ENCODE measurements at places on chromosomes 1 and 21.

GRCh38 chr21:42089093-42089631 is 18.0 kb downstream of the UMODL1 start:
- DNase-seq: no peak

DNA sequence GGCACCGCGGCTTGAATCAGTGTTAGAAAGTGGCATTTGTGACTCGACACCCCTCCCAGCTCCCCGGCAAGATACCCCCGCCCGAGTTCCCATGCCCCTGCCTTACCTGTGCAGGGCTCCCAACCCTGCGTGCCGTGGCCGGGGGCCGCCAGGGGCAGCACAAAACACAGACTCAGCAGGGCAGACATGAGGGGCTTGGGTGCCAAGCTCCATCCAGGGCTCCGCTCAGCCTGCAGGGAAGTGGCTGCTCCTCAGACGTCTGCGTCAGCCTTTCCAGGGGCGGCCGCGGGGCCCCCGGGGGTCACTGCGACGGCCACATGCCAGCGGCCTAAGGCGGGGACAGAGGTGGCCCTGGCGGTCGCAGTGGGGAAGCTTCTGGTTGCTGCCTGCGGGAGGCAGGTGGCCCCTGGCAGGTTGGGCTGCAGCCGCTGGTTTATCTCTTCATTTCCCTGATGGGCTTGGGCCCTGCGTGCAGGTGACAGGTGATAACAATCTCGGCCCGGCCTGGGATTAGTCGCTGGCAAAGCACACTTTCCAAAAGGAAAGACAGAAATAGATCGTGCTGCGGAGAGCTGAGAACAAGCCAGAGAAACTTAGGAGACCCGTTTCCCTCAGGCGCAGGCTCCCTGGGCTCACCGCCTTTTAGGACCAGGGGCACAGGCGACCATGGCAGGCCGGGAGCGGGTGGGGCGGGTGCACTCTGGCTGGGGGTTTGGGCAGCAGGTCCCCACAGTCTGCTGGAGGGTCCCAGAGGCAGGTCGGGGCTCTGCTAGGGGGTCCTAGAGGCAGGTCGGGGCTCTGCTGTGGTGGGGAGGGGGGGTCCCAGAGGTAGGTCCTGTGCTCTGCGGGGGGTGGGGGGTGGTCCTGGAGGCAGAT is at the start of gene TSPEAR:
Gene TSPEAR (minus strand): TSS at position 246 of the 876 bp plus-strand sequence. CDS start 58 bp downstream, at position 188.
- no peak for DNase-seq

GRCh38 chr1:114803001-114803400 is 22.5 kb upstream of the SIKE1 start:
- DNase-seq: no peak

- DNase-seq: no peak
Measured at GRCh38 chr21:17602874-17603273, 9.8 kb downstream of the BTG3 start.

DNA sequence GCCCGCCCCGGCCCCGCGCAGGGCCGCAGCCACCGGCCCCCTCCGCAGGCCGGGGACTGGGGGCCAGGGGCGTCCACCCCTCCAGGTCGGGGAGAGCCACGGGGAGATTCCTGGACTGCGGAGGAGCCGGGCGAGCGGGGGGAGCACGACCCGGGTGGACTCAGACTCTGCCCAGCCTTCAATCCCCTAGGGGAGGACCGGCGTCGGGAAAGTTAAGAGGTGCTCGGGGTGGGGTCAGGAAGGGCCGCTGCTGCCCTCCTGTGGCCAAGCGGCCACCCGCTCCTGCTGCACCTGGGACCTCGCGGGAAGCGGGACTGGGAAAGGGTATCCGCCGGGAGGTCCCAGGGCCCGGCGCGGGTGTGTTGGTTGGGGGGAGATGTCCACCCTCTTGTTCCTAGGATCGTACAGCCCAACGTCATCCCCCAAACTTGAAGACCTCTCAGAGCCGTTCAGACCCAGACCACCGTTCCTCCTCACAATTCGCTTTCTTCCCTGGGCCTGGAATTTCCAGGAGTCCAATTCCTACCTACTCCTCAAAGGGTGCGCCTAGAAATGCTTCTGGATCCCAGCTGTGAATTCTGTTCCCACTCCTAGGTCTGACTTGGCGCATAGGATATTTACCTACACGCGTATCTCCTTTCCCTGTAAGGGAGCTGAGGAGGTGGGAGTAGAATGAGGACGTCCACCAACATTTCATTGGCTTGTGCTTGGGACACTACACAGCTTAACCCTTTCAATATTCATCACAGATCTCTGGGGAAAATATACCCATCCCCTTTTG is 484 bp upstream of the RHOC start:
- peak; percentile 24 for DNase-seq

GRCh38 chr1:153493343-153493960 is 33.0 kb upstream of the S100A7 start:
- no peak for DNase-seq

DNA sequence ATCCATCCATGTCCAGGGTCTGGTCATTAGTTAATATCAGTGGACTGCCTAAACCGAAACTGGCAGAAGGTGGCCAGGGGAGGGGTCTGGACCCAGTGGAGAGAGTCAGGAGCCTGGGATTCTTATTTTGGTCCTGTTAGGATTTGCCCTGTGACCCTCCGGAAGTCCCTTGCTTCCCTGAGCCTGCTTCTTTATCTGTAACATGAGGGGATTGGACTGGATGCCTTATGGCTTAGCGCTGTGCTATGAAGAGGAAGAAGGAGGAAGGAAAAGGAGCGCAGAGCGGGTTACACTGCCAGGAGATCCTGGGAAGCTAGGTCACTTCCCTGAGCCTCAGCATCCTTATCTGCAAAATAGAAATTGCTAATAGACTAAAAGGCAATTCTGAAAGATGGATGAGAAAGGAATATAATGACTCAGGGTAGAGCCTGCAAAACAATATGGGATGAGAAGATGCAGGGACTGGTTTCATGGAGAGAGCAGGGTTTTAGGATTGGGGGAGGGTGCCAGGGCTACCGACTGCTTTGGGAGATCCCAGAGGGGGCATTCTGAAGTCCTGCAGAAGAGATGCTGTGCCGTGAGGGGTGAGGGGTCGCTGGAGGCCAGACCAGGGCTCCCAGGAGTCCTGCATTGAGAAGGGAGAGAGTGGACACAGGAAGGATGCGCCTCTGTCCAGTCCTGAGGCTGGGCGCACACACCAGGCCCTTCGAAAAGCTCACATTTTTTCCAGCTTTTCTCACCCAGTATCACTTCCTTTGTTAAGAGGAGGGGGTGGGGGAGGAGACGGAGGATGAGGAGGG is 460 bp upstream of the ADORA1 start:
- peak; percentile 36 for DNase-seq

- no peak for DNase-seq
Measured at GRCh38 chr1:117010310-117010969, 8.9 kb downstream of the CD101 start.

DNA sequence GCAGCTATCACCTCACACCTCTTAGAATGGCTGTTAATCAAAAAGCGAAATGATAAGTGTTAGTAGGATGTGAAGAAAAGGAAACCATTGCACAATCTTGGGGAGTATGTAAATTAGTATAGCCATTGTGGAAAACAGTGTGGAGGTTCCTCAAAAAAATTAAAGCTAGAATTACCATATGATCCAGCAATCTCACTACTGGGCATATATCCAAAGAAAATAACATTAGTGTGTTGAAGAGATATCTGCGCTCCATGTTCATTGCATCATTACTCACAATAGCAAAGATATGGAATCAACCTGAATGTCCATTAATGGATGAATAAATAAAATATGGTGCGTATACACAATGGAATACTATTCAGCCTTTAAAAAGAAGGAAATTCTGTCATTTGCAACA is 68.9 kb downstream of the SNRPE start:
- no peak for DNase-seq

DNA sequence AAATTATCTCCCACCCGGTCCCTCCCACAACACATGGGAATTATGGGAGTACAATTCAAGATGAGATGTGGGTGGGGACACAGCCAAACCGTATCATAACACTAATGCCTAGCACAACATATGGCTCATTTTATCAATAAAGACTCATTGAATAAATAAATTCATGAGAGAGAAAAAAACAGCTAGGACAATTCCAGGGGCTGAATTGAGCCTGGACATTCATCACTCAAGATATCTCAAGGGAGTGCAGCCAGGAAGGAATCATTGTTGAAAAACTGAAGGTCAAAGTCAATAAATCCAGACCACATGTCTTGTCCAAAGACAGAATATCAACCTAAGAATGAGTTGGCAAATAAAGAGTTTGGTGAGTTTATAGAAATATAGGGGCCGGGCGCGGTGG is 644.1 kb downstream of the PLPP3 start:
- no peak for DNase-seq

- no peak for DNase-seq
Measured at GRCh38 chr1:170369417-170369816, 162.5 kb upstream of the GORAB start.

GRCh38 chr1:55916481-55916880 is 662.9 kb downstream of the PLPP3 start:
- DNase-seq: no peak

DNA sequence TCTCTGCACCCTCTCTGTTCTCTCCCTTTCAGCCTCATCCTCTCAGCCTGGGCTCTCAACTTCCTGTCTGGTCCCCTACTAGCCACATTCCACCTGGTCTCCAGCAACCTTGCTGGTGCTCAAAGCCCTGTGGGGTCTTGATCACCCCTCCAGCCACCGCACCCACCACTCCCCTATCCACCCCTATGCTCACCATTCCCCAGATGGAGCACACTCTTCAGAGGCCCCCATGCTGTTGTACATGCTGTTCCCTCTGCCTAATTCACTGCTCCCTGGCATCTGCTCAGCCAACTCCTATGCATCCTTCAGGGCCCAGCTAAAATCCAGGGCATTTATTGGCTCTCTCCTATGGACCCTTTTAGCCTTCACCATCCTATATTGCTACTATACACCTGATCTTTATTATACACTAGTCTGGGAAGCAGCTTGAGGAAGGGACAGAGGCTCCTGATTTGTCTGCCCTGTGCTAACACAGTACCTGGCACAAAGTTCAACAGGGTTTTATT is 81.0 kb downstream of the GLIS1 start:
- no peak for DNase-seq

- DNase-seq: no peak
Measured at GRCh38 chr1:180785291-180785690, 127.4 kb upstream of the KIAA1614 start.

DNA sequence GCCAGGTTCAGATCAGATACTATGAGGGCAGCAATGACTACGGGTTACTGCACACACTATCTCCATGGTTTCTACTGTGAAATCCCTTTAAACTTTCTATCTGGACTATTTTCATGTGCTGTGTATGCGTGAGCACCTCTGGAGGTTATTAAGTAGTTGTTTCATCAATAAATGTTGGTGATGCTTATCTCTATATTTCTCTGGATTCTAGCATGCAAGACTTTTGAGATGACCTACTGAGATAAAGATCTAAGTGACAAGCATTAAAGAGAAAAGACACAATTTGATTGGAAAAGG is 194.0 kb downstream of the NRIP1 start:
- DNase-seq: no peak

- DNase-seq: no peak
Measured at GRCh38 chr21:16108561-16109075, 378.8 kb downstream of the USP25 start.

DNA sequence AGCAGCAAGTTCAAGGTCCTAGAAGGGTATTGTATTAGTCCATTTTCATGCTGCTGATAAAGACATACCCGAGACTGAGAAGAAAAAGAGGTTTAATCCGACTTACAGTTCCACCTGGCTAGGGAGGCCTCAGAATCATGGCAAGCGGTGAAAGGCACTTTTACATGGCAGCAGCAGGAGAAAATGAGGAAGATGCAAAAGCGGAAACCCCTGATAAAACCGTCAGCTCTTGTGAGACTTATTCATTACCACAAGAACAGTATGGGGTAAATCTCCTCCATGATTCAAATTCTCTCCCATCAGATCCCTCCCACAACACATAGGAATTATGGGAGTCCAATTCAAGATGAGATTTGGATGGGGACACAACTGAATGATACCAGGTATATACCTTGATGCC is 409.5 kb downstream of the NTNG1 start:
- DNase-seq: no peak

GRCh38 chr1:25657121-25657882 is 40.7 kb downstream of the MAN1C1 start:
- DNase-seq: no peak
